ENCODE measurements at places on chromosomes 3 and 15. TPM values are rescaled to one million over a fixed set of nuclear protein-coding genes. Genes with fewer than 3 reads are reported as not detected.

CCRL2 gene
- not detected for total RNA-seq

GRCh38 chr3:38127611-38128302 lies 9.2 kb downstream of the ACAA1 start:
- DNase-seq, result no peak
- H3K4me3 ChIP-seq, result no peak overlapping the region
- H3K36me3 ChIP-seq, result peaks cover 4% of the 10 kb centered on the region
- peaks cover 8% of the 10 kb centered on the region for H3K4me1 ChIP-seq

GRCh38 chr3:128276577-128277183 lies 123.4 kb downstream of the EEFSEC start:
- H3K4me1 ChIP-seq, result peaks cover 26% of the 10 kb centered on the region
- peaks cover 12% of the 10 kb centered on the region for H3K27me3 ChIP-seq
- no peak overlapping the region for H3K27ac ChIP-seq
- H3K4me3 ChIP-seq, result no peak overlapping the region

GRCh38 chr3:169780742-169781141 lies 7.5 kb downstream of the MYNN start:
- H3K36me3 ChIP-seq, result no peaks in the 10 kb centered on the region
- H3K27ac ChIP-seq, result no peak overlapping the region
- DNase-seq, result no peak
- H3K4me1 ChIP-seq, result no peaks in the 10 kb centered on the region
- H3K4me3 ChIP-seq, result no peak overlapping the region

DNA sequence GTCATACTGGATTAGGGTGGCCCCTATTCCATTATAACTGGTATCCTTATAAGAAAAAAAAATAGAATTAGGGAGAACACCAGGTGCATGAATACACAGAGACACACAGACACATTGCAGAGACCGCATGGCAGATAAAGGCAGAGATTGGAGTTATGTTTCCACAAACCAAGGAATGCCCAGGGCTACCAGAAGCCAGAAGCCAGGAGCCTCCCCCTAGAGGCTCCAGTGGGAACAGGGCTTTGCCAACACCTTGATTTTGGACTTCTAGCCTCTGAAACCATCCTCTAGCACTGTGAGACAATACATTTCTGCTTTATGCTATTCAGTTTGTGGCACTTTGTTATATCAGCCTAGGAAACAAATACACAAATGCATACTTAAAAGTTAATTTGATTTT lies 10.4 kb downstream of the GOLM2 start:
- no peak overlapping the region for H3K27ac ChIP-seq
- no peak for DNase-seq
- no peaks in the 10 kb centered on the region for H3K36me3 ChIP-seq
- peaks cover 9% of the 10 kb centered on the region for H3K4me1 ChIP-seq

DNA sequence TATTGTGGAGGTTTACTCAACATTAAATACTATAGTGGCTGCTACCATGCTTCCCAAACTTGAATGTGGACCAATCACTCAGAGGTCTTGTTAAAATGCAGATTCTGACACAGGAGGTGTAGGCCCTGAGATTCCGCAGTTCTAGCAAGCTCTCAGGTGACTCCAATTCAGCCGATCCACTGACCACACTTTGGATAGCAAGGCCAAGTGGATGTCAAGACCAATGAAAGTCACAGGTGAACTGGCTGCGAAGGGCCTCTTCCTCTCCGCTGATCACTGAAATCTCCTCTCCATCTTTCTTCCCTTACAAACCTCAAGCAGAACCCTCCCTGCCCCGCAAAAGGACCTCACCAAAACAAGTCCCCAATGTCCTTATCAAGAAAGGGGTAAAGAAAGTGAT lies 9.2 kb upstream of the CHST2 start:
- H3K27ac ChIP-seq, result no peak overlapping the region
- H3K4me1 ChIP-seq, result no peaks in the 10 kb centered on the region
- no peak for DNase-seq

GRCh38 chr15:59339252-59339672 lies 33.4 kb downstream of the MYO1E start:
- no peak overlapping the region for H3K4me3 ChIP-seq
- no peak overlapping the region for H3K27ac ChIP-seq
- no peaks in the 10 kb centered on the region for H3K36me3 ChIP-seq
- no peaks in the 10 kb centered on the region for H3K4me1 ChIP-seq

DNA sequence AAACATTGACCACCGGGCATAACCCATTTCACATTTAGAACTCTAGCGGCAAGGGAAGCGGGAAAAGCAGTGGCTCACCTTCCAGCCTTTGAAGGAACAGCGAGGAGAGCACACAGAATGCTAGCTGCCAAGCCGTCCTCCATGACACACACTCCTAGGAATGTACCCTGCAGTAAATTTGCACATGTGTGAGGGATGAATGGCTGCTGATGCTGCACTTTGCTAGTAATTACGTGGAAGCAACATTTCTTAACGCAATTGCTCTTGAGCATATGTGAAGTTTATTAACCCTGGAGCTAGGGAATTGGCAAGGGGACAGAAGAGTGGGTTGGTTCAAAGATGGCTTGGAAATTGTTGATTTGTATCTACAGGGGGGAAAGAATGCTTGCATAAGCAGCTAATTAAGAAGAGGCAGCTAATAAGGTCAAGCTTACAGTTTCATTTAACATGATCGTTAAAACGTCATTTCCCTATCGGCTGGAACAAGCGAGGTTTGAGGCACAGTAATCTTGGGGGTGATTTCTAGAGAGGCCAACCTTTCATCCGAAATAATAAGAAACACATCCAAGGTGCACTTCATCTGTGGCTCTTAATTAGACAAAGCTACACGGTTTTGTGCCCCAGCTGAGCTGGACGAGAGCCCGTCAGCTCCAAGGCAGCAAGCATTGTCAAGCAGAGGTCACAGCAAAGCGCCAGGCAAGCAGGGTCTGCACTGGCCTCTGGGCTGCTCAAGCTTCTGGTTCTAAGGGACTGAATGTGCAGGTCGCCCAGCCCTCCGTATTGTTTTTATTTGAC lies 123.4 kb downstream of the CHSY1 start:
- no peak for DNase-seq
- peaks cover 23% of the 10 kb centered on the region for H3K4me1 ChIP-seq
- peak overlapping the region; percentile 78 for H3K27ac ChIP-seq

DNA sequence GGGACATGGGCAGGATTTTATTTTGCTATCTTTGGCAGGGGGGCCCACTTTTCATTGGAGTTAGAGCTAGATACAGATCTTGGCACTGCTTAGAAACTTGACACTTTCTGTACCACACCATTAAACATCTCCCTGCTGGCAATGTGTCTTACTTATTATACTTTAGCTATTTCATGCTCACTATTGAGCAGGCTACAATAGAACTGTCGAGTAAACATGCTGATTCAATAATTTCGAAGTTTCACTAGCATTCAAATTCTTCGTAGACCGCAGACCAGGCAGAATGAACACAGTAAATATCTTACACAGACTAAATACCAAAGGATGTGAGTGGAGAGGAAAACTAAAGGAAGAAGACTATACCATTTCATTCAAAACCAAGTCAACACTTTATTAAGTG lies 180.8 kb downstream of the UNC13C start:
- no peak overlapping the region for H3K4me3 ChIP-seq
- H3K27ac ChIP-seq, result no peak overlapping the region
- H3K4me1 ChIP-seq, result no peaks in the 10 kb centered on the region
- no peak for DNase-seq
- H3K36me3 ChIP-seq, result no peaks in the 10 kb centered on the region
- no peaks in the 10 kb centered on the region for H3K27me3 ChIP-seq

DNA sequence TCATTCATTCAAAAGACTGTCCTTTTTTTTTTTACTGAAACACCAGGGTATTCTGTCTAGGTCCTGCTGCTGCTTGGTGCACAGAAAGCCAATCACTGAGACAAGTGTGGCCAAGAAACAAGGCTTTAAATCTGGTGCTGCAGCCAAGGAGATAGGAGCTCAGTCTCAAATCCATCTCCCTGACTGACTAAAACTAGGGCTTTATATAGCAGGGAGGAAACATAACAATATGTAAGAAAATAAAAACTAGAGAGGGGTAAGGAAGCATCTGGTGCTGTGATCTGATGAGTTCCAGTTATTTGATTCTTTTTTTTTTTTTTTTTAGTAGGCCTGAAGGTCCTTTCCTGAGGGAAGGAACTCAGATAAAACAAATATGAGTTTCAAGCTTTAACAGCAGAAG lies 139.8 kb downstream of the ATG7 start:
- DNase-seq, result no peak
- peaks cover 21% of the 10 kb centered on the region for H3K36me3 ChIP-seq
- H3K27me3 ChIP-seq, result no peaks in the 10 kb centered on the region
- no peaks in the 10 kb centered on the region for H3K4me1 ChIP-seq
- H3K27ac ChIP-seq, result no peak overlapping the region

DNA sequence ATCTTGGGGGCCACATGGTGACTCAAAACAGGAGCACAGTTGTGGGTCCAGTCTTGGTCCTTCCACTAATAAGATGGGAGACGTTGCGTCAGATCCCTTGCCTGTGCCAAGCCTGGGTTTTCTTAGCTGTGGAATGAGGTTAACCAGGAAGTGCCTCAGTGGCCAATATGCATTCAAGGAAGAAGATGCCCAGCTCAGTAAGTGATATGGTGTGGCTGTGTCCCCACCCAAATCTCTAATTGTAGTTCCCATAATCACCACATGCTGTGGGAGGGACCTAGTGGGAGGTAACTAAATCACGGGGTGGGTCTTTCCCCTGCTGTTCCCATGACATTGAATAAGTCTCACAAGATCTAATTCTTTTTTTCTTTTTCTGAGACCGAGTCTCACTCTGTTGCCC lies 6.4 kb downstream of the ALG1L2 start:
- H3K4me1 ChIP-seq, result no peaks in the 10 kb centered on the region
- no peak for DNase-seq
- no peak overlapping the region for H3K27ac ChIP-seq
- no peak overlapping the region for H3K4me3 ChIP-seq
- no peaks in the 10 kb centered on the region for H3K36me3 ChIP-seq
- no peaks in the 10 kb centered on the region for H3K27me3 ChIP-seq

Measured in glutamatergic neuron (in vitro differentiated cells).